HT-29 (cell line): ENCODE measurements at places on chromosomes 4 and X. TPM values are rescaled to one million over a fixed set of nuclear protein-coding genes. Genes with fewer than 3 reads are reported as not detected.
A peak's percentile ranks its signal among the peaks of the same experiment; 100 is the strongest.

- DNase-seq, result no peak
Measured at GRCh38 chr4:71260544-71260943, 78.3 kb upstream of the SLC4A4 start.

The RTL9 gene
- 0.03 TPM in 1 of 2 replicates, not detected in the other for total RNA-seq

The CYTL1 gene
- total RNA-seq, result not detected in 2 replicates

DNA sequence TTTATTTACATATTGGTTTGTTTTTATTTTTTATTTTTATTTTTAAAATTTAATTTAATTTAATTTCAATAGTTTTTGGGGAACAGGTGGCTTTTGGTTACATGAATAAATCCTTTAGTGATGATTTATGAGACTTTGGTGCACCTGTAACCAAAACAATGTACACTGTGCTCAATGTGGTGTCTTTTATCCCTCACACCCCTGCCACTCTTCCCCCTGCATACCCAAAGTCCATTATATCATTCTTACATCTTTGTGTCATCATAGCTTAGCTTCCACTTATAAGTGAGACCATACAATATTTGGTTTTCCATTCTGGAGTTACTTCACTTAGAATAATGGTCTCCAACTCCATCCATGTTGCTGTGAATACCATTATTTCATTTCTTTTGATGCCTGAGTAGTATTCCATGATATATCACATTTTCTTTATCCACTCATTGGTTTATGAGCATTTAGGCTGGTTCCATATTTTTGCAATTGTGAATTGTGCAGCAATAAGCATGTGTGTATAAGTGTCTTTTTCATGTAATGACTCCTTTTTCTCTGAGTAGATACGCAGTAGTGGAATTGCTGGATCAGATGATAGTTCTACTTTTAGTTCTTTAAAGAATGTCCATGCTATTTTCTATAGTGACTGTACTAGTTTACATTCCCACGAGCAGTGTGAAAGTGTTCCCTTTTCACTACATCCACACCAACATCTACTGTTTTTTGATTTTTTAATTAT, 157.1 kb downstream of the CPXCR1 start:
- no peak for DNase-seq

The ATOH1 gene
- 2.7 and 3.7 TPM in 2 replicates for total RNA-seq

DNA sequence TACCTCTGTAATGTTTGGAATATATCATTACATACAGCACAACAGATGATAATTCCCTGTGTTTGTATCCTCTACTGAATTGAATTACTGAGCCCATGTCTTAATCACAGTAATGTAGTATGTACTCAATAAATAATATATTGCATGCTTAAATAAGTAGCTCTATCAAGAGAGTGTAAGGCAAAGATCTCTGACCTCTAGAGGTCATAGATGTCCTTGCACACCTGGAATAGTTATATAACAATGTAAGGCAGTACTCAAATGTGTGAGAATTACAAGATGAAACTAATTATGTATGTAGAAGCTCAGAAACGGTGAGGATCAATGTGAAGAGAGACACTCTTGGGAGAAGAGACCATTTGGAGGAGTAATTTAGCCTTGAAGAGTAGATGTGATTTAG, 14.3 kb upstream of the GCNA start:
- DNase-seq, result no peak

- DNase-seq, result peak; percentile 2
Measured at GRCh38 chrX:16212024-16212423, 44.7 kb downstream of the MAGEB17 start.

- DNase-seq, result peak; percentile 47
Measured at GRCh38 chr4:166594326-166594946, 639.9 kb downstream of the SPOCK3 start.
